ENCODE measurements at places on chromosomes 3 and 15.

- DNase-seq, result no peak
These were observed 74.0 kb upstream of the LINGO1 start for GRCh38 chr15:77706482-77707244.

DNA sequence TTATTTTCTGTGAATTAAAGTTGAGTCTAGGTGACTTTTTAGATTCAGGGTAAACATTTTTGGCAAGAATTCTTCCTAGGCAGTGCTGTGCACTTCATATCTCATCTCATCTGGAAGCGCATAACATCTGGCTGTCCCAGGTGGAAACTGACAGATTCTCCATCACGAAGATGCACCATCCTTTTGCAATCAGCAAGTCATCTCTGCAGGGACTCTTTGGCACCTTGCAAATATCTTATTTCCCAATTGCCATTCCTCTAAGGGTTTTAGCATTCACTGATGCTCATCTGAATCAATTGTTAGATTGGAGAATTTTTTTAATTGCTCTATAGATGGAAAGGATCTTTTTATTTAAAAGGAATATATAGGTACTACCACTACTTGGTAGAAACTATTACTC lies 282.7 kb upstream of the ATP10A start:
- DNase-seq, result no peak

DNA sequence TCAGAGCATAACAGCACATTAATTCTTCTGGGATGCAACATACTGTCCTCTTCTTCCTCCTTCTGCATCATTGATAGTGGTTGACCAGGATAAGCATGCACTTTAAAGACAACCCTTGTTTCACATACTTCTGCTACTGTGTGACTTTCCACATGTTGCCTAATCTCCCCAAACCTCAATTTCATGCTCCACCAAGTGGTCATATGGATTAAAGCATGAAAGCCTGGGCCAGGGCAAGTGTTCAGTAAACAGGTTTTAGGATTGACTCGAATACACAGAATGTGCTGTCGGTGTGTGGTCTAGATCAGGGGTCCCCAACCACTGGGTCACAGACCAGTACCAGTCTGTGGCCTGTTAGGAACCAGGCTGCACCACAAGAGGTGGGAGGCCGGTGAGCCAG lies 22.5 kb upstream of the BFSP2 start:
- no peak for DNase-seq

GRCh38 chr3:69944931-69945493 lies 54.5 kb upstream of the SAMMSON start:
- no peak for DNase-seq

DNA sequence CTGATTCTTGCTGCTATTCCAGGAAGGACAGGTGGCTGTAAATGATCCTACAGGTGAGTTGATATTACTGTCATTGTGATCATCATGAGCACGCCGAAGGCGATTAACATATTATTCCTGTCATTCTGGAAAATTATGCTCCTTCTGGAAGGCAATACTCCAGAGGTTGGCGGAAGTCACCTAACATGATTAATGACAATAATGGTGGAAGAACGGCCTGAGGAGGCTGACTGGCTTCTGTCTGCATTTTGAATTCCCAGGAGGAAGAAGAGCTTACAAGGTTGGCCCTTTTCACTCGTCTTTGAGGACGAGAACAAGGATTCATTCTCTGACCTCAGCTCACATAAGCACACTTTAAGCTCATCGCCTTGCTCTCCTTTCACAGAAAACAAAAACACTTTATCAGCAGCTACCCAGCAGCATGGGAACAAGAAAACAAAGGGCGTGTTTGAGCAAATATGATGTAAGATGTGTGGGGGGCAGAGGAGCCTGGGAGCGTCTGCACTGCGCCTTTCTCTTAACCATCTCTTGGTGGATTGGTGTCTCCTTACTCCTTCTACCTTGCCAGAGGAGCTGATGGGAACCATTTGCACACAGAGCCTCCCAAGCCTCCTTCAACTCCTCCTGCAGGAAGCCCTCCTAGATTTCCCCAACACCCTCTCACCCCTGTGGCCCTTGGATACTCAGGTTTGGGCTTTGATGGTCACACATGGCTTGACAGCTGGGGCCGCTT lies 23.0 kb downstream of the ACSBG1 start:
- peak; percentile 19 for DNase-seq

DNA sequence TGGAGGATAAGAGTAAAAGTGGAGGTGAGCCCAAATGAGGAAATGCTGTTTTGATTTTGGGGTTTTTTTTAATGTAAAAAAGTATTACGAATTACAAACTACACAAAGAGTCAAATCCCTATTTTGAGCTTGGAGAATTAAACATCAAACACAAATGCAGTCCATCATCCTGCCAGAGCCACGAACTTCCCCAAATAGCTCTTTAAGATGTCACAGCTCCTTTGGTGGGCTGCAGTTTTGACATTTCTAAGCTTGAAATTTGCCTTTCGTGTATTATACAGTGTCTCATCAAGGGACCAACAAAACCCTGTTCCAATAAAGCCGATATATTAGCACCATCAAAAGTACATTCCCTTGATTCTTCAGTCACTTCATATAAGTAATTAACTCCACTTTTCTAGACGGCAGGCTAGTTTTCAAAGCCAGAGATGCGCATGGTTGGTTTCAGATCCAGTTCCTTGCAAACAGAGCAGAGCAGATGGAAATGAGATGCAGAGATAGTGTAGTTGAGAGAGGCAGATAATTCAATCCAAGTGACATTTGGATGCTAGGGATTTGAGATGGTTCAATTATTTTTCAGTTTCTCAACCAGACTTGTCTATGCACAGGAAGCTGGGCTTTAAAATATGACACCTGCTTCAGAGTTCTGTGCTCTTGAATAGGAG lies 580.9 kb downstream of the EDEM1 start:
- DNase-seq, result no peak

GRCh38 chr3:161598639-161599038 lies 102.0 kb downstream of the OTOL1 start:
- no peak for DNase-seq

GRCh38 chr3:127682561-127682960 lies 9.8 kb downstream of the ABTB1 start:
- DNase-seq, result peak; percentile 68

DNA sequence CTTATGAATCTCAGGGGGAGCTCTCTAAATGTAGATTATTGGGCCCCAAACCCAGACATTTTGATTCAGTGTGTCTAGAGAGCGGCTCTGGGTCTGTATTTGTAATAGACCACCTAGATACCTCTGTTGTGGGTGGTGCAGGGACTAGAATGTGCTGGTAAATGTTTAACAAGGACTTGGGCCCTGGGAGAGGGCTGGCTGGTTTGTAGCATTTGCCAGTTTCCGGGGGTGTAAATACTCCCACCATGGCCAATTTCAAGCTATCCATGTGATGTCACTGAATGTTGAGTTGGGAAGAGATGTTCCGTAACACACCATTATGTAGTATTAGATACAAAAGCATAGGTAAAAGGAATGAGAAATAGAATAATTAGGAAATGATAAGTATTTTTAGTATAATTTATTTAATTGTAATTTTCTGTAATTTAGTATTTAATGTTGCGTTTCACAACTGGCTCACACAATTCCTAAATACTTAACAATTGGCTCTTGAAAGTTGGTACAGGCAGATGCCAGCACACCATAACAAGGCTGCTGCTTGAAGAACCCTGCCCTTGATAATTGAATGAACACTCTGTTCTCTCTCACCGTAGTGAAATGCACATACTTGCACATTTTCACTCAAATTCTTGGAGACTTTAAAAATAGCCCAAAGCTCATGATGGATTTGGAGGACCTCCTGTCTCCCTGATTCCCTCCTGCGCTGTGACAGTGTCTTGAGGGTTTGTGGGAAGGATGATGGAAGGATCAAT lies 359.2 kb upstream of the PROK2 start:
- no peak for DNase-seq

GRCh38 chr3:181711325-181712135 lies at the start of gene SOX2:
Gene SOX2 (plus strand): TSS chr3:181711925. CDS start chr3:181712361, 436 bp downstream.
- peak; percentile 81 for DNase-seq

DNA sequence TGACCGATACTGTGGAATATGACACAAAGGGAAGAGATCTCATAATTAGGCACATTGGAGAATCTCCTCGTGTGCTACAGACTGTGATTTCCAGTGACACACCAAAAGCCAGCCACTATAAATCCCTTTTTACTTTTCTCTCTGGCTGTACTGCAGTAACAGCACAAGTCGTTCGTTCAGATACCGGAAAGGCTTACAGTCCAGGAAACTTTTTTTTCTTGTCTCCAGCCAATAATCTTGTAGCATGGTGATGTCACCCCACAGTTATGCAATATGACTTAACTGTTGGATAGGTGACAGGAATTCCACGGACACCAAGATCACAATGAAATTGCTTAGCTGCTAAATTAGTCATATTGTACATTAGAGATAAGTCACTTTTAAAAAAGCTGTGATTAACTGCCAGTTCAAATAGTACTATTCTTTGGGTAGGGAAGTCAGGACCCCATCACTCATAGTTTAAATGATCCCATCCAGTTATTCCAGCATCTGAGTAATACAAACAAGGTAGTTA lies 36.3 kb upstream of the TSC22D2 start:
- DNase-seq, result no peak

DNA sequence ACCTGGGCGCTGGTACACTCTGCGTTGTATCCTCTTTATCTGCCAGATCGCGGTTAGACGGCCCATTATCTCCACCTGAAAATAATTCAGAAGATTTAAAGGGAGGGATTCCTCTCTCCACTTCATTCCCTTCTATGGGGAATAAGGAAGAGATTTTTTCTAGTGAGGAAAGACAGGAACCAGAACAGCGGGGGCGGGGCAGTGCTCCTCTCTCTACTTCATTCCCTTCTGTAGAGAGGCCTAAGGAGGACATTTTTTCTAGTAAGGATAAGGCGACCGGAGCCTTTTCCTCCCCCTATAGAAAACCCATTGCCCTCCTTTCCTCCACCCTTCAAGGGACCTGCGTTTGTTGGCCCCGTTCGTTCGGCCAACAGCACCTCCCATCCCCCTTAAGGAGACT lies 8.3 kb upstream of the LIPH start:
- no peak for DNase-seq

GRCh38 chr15:66014022-66014421 lies 144.7 kb downstream of the RAB11A start:
- no peak for DNase-seq

DNA sequence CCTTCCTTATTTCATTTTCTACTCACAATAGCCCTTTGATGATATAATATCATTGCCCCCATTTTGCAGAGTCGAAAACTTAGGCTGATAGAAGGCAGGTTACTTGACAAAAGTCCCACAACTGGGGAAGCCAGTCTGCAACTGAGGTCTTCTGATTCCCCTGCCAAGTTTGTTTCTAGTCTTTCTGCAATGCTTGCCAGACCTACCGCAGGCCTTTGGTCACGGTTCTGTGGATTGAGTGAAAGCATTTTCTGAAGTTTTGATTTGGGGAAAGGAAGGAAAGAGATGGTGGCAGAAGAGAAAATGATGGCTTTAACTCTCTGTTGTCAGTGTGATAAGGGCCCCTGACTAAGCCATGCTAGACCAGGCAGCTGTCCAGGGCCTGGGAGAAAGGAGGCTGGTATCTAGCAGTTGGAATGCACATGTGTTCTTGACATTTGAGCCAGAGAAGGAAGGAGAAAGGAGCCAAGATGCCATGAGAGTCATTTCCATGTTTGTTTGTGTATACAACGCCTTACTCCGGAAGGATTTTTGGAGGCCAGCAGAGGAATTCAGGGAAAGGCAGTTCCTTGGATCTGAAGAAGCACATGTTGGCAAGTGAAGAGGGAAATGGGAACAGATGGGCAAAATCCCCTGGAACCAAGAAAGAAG lies 29.9 kb downstream of the FAH start:
- DNase-seq, result no peak

GRCh38 chr3:157574531-157574930 lies 71.3 kb upstream of the VEPH1 start:
- no peak for DNase-seq

- DNase-seq, result no peak
These were observed 5.9 kb downstream of the ZDHHC23 start for GRCh38 chr3:113953677-113954076.

- DNase-seq, result peak; percentile 95
These were observed 11.5 kb upstream of the CHAC1 start for GRCh38 chr15:40941528-40942336.

DNA sequence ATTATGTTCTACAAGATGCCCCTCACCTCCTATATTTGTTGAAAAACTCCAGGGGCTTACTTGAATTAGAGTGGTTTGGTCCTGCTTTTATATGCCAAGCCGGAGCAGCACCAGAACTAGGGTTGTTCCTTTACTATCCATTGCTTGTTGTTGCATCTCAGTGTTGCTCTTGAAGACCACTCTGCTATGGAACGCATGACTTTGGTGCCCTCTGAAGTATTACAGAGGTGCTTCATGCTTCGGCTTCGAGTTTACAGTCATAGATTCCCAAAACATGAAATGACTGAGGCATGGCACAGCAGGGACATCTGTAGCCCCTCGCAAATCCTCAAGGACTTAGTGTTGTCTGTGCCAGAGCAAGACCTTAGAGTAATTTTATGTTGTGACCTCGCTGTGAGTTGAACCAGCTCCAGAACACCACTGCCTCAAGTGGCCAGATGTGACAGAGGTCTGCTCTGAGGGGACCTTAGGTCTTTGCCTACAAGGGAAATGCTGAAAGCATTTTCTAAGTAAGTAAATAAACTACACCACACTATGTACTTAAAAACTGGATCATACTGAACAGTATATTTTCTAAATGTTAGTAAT lies 67.2 kb upstream of the SIAH2 start:
- no peak for DNase-seq

GRCh38 chr15:41417418-41418195 lies 712 bp downstream of the RTF1 start:
- no peak for DNase-seq

- no peak for DNase-seq
These were observed 172 bp downstream of the ITPKA start for GRCh38 chr15:41493902-41494189.

DNA sequence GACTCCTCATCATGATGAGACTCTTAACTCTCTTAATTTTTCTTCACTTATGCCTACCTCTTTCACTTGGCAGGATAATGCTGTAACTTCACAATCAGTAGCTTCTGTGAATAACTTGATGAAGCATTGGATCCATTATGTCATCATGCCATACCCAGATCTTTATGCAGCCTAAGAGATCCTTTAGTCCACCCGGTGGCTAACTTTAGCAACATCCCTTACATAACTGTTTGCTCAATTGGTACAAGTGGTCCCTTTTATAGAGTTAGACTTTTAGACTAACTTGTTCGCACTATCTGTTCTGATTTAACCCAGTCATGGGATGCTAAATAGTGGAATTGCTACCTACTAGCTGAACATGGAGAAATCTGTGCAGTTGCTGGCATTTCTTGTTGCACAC lies 184.5 kb downstream of the USP13 start:
- no peak for DNase-seq

GRCh38 chr15:65096481-65097385 lies 18.3 kb downstream of the UBAP1L start:
- DNase-seq, result no peak

GRCh38 chr3:158381262-158381868 lies 189.6 kb upstream of the MLF1 start:
- DNase-seq, result no peak

DNA sequence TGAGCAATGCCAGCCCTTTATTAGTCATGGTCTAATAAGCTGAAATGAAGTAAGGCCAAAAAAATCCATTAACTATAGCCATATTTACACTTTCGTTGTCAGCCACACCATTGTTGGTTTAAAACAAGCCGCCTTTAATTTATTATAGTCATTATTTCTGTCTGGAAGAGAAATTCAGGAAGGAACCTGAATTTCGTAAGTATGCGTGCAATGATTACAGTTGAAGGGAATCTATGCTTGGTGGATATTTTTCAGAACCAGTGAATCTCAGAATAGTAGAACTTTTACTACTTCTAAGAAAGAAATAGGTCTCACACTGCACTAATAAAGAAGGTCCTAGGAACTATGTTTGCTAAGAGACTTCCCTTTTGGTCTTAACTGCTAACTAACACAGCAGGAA lies 59.1 kb downstream of the FAM43A start:
- DNase-seq, result no peak

- no peak for DNase-seq
These were observed 516.7 kb downstream of the NTRK3 start for GRCh38 chr15:87739866-87740265.
